ENCODE measurements at places on chromosomes 5 and 9.

DNA sequence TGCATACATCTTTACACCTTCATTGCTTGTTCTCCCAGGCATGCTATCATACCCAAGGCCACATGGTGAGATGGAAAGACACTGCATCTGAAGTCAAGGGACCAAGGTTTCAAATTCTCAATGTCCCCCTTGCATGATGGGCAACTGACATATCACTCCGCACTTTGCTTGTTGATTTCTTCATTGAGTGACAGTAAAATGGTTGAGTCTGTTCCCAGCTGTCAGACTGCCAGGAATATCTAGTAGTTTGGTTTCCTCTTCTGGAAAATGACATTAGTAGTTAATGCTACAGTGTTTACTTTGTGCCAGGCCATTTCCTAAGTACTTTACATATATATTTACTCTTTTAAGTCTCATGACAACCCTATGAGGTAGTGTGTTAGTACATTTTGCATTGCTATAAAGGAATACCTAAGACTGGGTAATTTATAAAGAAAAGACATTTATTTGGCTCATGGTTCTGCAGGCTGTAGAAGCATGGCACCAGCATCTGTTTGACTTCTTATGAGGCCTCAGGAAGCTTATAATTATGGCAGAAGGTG, 114.4 kb downstream of the PCSK1 start:
- DNase-seq = no peak

- DNase-seq = no peak
Observed at GRCh38 chr5:73121119-73121463, 716 bp downstream of the TMEM171 start.

GRCh38 chr9:137295238-137295811, 6.7 kb downstream of the NRARP start:
- no peak for DNase-seq

GRCh38 chr9:35510754-35511428, 21.0 kb downstream of the RUSC2 start:
- no peak for DNase-seq

DNA sequence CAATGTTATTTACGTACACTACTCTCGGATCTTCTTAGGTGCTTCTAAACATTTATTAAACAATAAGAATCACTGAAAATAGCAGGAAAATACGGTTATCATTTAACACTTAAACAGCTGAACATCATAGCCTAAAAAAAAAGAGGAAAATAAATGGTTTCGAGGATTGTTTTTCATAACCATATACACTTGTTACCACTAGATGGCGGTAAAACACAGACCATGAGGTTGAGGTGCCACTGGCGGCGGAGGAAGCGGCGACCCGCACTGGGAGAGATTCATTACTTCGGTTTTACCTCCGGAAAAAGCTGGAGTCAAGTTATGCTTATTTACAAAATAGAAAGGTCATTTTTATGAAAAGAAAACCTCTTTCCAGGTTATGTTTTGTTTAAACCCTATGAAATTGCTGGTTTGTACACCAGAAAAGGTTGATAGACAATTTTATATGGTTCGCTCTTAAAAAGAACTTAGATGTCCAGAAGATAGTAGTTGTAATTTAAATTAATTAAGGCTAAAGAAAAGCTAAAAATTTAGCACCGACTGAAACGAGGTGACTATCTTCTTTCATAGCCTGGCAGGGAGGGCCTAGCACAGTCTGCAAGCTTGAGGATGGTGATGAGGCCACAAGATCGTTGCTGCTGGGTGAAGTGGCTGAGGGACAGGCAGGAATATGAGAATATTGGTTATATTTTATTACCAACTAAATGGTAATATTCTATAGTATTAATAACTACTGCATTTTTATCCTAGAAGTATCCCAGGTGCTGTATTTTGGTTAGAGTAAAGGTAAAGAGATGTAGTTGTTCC, 605.7 kb downstream of the RAB3C start:
- peak; percentile 42 for DNase-seq

DNA sequence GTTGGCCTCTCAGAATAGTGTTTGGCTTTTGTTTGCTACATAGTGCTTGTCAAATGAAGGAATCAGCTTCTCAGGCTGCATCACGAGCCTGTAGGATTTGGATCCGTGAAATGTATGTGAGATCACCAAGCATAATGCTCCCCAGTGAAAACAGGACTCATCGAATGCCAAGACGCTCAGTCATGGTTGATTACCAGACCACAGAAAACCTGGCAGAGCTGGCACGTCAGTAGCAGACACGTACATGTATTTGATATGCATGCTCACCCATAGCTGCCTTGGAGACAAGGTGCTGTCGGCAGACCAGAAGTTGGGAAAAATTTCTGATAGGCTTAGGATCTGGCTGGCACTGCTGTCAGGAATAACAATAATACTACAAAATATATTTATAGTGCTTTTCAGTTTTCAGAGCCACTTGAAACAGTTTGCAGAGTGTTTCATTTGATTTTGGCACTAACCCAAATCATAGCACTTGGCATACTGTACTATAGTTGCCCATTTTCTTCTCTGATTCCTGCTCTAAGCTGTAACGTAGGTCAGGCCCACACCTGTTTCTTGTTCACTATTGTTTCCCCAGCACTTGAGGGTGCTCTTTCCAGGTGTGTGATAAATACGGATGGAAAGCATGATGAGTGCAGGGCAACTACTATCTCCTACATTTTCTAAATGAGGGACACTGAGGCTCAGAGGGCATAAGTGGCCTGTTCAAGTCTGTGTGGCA, 226.1 kb downstream of the NR3C1 start:
- DNase-seq = no peak

GRCh38 chr5:32259033-32259432, 53.7 kb downstream of the MTMR12 start:
- DNase-seq = no peak

GRCh38 chr5:138445547-138446271, 6.9 kb downstream of the REEP2 start:
- DNase-seq = no peak
